ENCODE measurements at places on chromosomes 6 and 20.

- DNase-seq, result no peak
These were observed 23.7 kb downstream of the SNRPB start for GRCh38 chr20:2446845-2447244.

DNA sequence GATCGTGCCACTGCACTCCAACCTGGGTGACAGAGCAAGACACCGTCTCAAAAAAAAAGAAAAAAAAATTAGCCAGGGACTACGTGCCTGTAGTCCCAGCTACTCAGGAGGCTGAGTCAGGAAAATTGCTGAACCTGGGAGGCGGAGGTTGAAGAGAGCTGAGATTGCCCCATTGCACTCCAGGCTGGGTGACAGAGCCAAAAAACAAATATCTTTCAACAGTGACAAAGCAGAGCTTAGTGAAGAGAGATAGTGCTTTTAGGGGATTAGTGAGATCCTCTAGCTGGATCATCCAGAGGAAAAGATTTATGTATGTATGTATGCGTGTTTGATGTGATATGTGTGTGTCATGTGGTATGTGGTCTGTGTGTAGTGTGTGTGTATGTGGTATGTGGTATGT lies 56.6 kb downstream of the IL22RA2 start:
- no peak for DNase-seq

GRCh38 chr6:170041526-170041925 lies 249.4 kb downstream of the DLL1 start:
- no peak for DNase-seq

- no peak for DNase-seq
These were observed 51.0 kb upstream of the ZFP64 start for GRCh38 chr20:52242237-52243230.

- DNase-seq, result no peak
These were observed 14.4 kb downstream of the DLL1 start for GRCh38 chr6:170276369-170277057.

- peak; percentile 70 for DNase-seq
These were observed 3.5 kb upstream of the HIVEP1 start for GRCh38 chr6:12008366-12009179.

DNA sequence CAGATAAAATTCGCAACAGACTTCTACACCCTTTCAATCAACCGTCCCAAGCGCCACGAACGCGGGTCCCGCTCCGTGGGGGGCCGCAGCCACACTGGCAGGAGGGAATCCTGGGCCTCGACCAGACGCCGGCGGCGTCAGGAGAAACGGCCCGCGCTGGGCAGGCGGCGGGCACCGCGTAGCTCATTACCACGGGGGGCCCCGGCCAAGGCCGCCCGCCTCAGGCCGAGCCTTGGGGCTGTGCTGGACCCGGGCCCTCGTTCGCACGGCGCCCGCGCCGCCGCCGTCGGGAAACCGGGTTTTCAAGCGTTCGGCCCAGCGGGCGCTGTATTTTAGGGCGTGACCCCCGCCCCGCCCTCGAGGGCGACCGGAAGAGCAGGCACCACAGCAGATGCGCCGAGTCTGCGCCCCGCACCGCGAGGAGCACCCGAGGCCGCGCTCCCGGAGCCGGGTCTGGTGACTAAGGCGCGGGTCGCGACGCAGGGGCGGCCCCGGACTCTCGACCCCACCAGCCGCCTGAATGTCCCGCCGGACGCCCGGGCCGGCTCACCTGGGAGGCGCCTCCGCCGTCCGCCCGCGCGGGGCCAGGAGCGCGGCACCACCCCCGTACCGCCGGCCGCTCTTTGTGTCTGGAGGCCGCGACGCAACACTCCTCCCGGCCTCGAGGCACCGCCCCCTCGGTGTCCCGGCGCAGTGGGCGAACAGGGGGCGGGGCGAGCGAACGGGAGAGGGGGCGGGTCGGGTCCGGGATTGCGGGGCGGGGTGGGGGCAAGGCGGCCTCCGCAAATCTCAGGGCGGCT lies at the start of gene NINL:
TSS of gene NINL (minus strand) at position 627 of the 800 bp plus-strand sequence. CDS start 58,944 bp downstream, outside the sequence.
- no peak for DNase-seq

DNA sequence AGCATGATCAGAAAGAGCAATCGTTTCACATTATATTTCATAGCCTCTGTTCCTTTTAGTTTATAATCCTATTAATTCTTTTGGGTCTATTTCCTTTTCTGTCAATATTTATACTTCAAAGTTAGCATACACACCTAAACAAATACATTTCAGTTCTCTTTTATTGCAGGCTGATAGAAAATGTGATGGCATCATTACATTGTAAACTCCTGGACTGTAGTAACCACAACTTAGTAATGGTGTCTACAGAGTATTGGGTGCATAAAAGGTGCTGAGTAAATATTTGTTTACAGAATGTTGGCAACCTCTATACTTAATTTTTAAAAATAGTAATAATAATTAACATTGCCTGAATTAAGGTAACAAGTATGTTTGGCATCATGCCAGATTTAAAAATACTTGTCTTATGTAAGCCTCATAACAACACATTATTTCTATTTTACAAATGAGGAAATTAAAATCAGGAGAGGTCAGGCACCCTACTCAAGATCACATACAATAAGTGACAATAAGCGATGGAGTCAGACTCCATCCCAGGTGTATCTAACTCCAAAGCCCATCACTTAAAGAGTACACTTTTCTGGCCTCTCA lies 195.0 kb downstream of the UBE3D start:
- DNase-seq, result no peak

- no peak for DNase-seq
These were observed 940.5 kb upstream of the MANEA start for GRCh38 chr6:94636780-94637385.

DNA sequence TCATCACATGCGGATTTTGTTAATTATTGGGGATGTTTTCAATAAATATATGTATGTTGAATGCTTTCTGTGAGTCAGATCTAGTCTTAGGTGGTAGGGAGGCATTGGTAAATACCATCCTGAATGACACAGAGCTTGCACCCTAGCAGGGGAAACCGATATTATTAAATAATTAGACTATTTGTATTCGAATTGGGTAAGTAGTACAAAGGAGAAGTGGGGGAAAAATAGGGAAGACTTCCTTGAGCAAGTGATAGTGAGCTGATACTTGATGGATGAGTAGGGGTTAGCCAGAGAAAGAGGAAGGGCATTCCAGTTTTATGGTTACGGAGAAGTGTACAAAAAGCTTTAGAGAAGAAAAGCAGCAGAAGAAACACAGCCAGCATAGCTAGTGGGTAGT lies 1.5 kb downstream of the RIOK1 start:
- no peak for DNase-seq

- no peak for DNase-seq
These were observed 51.0 kb upstream of the C20orf144 start for GRCh38 chr20:33611106-33611505.

DNA sequence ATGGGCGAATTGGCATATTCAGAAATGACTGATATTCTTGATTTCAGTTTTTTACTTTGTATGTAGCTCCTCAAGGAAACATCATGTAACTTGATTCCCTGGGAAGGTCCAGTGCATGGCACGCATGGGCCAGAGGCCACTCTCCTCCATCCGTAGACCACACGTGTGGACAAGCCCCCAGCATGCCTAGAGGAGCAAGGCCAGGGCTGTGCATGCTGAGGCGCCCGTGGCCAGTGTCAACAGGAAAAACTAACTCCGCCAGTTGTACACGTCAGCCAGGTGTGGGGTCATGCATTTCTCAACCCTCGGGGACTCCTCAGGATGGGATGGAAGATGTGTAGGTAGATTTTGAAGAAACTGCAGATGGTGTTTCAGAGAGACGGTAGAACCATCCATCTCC lies 37.8 kb upstream of the CD93 start:
- DNase-seq, result no peak

- no peak for DNase-seq
These were observed 183.0 kb downstream of the THBS2 start for GRCh38 chr6:169070506-169071176.

- DNase-seq, result no peak
These were observed 176.3 kb downstream of the SCP2D1 start for GRCh38 chr20:18989736-18990474.

GRCh38 chr6:100379386-100379785 lies 85.3 kb downstream of the SIM1 start:
- DNase-seq, result no peak

DNA sequence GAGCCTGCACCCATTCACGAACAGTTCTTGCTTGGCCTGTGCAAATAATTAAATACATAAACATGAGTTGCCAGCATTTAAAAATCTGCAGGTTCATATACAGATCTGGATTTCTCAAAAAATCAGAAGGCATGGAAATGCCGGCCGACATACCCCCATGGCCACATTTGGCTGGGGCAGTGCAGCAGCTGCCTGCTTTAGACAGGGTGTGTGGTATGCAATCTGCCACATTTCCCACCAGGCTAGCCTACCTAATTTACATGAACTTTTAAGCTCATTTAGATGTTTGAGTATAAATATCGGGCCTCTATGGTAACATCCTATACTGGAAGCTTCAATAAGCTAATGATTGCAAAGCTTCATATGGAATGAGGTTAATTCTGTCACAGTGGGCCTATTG lies 31.5 kb downstream of the PLCB1 start:
- DNase-seq, result no peak

GRCh38 chr20:61835301-61835700 lies 230.4 kb downstream of the TAF4 start:
- DNase-seq, result no peak

DNA sequence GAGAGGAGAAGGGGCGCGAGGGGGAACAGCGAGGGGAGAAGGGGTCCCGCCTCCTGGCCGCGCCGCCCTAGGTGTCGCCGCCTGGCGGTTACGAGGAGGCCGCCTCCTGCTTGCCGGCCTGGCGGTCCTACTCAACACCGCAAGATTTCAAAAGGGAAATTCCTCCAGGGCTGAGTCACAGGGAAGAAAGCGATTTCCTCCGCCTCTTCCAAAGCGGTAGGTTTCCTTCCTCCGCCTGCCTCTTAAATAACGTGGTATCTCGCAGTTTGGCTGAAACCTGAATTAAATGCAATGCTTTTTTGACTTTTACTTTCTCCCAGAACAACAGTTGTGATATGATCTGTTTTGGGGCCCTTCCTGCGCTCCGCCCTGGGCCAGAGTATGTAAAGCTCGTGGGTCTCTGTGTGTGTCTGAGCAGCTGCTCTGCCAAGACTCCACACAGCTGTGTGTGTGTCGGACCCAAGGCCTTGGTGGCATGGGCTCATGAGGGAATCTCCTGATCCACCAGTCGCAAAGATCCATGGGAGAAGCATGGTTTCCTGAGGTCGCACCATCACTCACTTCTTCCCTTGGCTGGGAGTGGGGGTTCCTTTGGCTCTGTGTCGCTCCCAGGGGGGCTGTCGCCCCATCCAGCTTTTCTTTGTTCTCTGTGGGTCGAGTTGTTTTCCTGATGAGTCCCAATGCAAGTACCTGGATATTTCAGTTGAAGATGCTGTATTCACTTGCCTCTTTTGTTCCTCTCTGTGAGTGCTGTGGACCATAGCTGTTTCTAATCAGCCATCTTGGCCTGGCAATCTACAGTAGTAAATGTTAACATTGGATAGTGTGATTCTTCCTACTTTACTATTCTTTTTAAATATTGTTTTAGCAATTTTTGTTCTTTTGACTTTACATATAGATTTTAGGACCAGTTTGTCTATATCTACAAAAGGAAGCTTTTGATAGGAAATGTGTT lies 31.6 kb upstream of the NOTCH4 start:
- peak; percentile 43 for DNase-seq

- no peak for DNase-seq
These were observed 106.7 kb upstream of the FLRT3 start for GRCh38 chr20:14444106-14444505.

- DNase-seq, result no peak
These were observed 19.1 kb downstream of the AFDN start for GRCh38 chr6:167845856-167846255.

- DNase-seq, result no peak
These were observed 179.1 kb upstream of the SUPT3H start for GRCh38 chr6:45556828-45557227.

DNA sequence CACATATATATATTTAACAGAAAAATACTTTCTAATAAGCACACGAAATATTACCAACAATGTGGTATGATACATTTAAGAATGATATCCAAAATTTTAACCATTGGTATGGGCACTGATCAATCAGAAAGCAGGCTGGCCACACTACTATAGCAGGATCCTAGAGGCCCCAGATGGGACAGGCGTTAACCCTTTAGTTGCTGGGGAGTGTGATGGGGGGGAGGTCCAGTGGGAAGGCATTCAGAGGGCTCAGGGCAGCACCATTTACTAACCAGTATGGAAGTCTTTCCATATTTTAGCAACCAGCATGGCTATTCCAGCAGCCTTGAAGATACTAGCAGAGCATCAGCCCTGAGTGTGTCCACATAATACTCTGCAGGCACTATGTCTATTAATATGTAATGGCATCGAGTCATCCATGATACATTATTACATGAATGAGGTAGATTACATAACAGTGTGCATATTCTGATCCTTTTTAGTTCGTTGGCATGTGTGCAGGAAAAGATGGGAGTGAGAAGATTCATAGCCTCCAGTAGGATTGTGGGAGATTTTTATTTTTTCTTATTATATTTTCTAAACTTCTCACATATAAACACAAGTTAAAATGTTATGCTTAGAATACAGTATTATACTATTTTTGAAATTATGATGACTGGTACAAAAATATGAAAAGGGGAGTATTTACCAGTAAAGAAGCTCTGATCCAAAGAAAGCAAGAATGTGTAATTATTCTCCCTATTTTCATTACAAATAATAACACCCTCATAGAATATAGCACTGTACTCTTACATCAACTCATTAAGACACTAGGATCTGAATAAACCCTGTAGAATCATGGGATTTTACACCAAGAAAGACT lies 78.9 kb downstream of the FAM217A start:
- no peak for DNase-seq

- DNase-seq, result no peak
These were observed 18.4 kb upstream of the RAMACL start for GRCh38 chr6:166604911-166605310.

DNA sequence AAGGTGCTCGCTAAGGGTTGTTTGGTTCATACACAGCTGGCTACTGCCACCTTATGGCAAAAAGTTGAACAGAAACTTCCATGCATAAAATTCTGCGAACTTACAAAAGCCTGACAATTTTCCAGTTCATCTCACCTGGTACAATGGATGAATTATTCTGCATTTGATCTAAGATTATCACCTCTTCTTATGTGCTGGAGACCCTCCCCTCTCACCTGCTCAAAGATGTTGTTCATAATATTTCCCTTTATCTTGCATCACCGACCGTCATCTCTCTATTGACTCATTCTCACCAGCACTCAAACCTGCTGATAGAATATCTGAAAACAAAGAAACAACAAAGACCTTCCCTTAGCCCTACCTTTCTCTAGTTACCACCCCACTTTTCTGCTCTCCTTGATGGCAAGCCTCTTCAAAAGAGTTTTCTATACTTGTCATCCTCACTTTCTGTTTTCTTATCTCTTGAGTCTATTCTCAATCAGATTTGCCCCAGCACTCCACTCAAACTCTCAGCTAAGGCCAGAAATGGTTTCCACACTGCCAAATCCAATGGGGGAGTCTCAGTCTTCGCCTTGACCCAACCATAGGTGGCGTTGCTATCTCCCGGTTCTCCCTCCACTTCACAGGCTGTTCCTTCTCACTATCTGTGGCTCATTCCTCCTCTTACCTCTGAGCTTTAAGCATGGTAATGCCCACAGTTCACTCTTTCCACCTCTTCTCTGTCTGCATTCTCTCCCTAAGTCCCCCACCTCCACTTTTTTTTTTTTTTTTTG lies 25.8 kb downstream of the SNRNP48 start:
- DNase-seq, result no peak
